ENCODE measurements at places on chromosomes 6 and 20. TPM values are rescaled to one million over a fixed set of nuclear protein-coding genes. Genes with fewer than 3 reads are reported as not detected.
A peak's percentile ranks its signal among the peaks of the same experiment; 100 is the strongest.

ADGRF1 gene
- not detected for total RNA-seq

DNA sequence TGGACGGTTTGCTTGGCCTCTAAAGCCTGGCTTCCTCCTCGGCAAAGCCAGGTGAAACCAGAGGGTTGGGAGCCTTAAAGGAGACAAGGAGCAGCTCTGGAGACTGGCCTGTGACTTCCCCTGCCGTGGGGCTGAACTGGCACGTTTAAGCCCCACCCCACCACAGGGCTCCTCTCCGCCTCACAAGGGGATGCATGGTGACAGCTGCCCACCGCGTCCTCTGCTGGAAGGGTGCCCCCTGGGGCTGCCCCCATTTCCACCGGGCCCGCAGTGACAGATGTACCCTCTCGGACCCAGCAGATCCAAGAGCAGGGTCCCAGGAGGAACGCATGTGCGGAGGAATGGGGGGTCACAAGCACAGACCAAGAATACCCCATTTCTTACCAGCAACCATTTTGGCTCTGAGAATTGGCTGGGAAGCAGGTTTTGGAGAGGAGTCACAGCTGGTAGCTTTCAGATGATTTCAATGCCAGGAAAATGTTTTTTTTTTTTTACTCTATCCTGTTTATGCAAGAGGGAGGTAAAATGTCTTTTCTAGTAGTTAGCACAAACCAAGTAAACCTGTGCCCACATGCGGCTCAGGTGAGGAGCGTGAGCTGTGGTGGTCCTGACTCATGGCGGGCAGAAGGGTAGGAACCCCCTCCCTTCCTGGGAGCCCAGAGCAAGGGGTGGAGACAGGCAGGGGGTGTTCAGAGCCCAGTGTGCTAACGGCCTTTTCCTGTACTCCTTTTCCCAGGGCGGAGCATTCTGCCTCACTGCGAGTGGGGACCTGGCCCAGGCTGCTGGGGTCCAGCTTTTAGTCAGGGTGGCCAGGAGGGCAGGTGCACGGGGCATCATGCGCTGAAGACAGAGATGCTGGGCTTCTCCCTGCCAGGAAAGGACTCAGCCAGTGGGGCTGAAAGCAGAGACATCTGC lies 33.0 kb downstream of the FRMD1 start:
- H3K27ac ChIP-seq, result no peak overlapping the region
- H3K27me3 ChIP-seq, result no peaks in the 10 kb centered on the region
- H3K4me3 ChIP-seq, result no peak overlapping the region
- H3K36me3 ChIP-seq, result no peaks in the 10 kb centered on the region

- H3K4me3 ChIP-seq, result no peak overlapping the region
- H3K27ac ChIP-seq, result no peak overlapping the region
- DNase-seq, result no peak
- H3K27me3 ChIP-seq, result peaks cover 6% of the 10 kb centered on the region
- no peaks in the 10 kb centered on the region for H3K36me3 ChIP-seq
Observed at GRCh38 chr6:41673704-41674000, 35.4 kb downstream of the MDFI start.

- H3K4me1 ChIP-seq, result no peaks in the 10 kb centered on the region
- no peak overlapping the region for H3K27ac ChIP-seq
- no peaks in the 10 kb centered on the region for H3K36me3 ChIP-seq
Observed at GRCh38 chr6:98203170-98203806, 631.1 kb upstream of the POU3F2 start.

- no peak for DNase-seq
- H3K36me3 ChIP-seq, result no peaks in the 10 kb centered on the region
- H3K27me3 ChIP-seq, result no peaks in the 10 kb centered on the region
- no peak overlapping the region for H3K27ac ChIP-seq
Observed at GRCh38 chr6:75178757-75179156, 27.1 kb downstream of the COL12A1 start.

DNA sequence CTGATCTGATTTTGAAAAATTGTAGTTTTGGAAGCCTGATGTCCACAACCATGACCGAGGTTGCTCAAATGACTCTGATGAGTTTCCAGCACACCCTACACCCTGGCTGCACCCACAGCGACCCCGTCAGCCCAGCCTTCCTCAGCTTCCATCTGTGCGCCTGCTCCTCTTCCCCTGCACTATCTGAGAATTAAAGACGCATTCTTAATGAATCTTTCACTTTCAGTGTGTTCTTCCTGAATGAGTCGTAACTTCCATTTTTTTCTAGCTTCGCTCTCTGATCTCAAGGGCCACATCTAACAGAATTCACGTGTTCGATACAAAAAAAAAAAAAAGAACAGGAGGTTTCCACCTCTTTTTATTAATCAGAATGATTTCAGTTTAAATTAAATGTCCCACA lies 21.3 kb upstream of the RREB1 start:
- H3K4me3 ChIP-seq, result no peak overlapping the region
- peaks cover 5% of the 10 kb centered on the region for H3K4me1 ChIP-seq
- no peak for DNase-seq
- H3K27me3 ChIP-seq, result no peaks in the 10 kb centered on the region
- H3K27ac ChIP-seq, result peak overlapping the region; percentile 17

SLC22A16 gene
- total RNA-seq, result 0.08 TPM

- H3K4me3 ChIP-seq, result no peak overlapping the region
- DNase-seq, result no peak
- no peaks in the 10 kb centered on the region for H3K27me3 ChIP-seq
- no peaks in the 10 kb centered on the region for H3K36me3 ChIP-seq
- H3K27ac ChIP-seq, result no peak overlapping the region
- H3K4me1 ChIP-seq, result no peaks in the 10 kb centered on the region
Observed at GRCh38 chr6:18530201-18530600, 143.1 kb downstream of the RNF144B start.

GRCh38 chr6:157033428-157034140 lies 256.4 kb downstream of the ARID1B start:
- no peaks in the 10 kb centered on the region for H3K36me3 ChIP-seq
- H3K4me3 ChIP-seq, result peak overlapping the region; percentile 73
- no peaks in the 10 kb centered on the region for H3K27me3 ChIP-seq
- DNase-seq, result no peak
- peaks cover 13% of the 10 kb centered on the region for H3K4me1 ChIP-seq

DNA sequence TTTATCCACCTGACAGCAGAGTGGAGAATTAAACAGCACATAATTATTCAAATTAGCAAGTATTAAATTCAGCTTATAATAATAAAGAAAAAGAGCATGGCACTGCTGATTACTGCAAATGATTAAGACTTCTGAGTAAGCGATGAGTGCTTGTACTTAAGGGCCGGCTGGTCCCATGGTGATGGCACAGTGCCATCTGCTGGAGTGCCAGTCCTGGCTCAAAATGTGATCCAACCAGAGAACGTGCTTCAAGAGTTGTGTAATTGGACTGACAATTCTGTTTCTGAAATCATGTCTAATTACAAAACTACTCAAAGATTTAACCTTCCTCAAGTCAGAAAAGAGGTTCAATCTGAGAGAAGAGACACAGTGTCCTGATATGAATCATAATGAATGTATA lies 181.6 kb upstream of the RGS17 start:
- DNase-seq, result no peak
- no peaks in the 10 kb centered on the region for H3K4me1 ChIP-seq
- no peaks in the 10 kb centered on the region for H3K27me3 ChIP-seq
- H3K4me3 ChIP-seq, result no peak overlapping the region

DNA sequence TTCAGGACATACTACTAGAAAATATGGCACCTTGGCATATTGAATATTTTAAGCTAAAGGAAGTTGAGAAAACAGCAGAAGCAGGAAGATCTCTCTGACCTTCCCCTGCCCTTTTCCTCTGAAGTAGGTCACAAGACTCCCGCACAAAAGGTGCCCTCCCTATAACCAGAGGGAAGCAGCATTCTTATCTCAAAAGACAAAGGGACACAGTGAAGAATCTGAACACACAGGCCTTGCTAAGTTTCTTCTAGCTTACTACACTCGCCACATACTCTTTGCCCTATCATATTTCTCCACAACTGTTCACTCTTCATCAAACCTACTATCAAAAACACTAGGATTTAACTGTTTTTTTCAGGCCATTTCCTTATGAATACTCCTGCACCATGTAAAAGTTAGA lies 151.2 kb downstream of the ELOVL4 start:
- no peak overlapping the region for H3K27ac ChIP-seq
- no peak for DNase-seq

GRCh38 chr6:97059473-97059872 lies 134.9 kb downstream of the KLHL32 start:
- no peak overlapping the region for H3K4me3 ChIP-seq
- H3K27me3 ChIP-seq, result no peaks in the 10 kb centered on the region
- no peaks in the 10 kb centered on the region for H3K4me1 ChIP-seq
- no peak for DNase-seq

DNA sequence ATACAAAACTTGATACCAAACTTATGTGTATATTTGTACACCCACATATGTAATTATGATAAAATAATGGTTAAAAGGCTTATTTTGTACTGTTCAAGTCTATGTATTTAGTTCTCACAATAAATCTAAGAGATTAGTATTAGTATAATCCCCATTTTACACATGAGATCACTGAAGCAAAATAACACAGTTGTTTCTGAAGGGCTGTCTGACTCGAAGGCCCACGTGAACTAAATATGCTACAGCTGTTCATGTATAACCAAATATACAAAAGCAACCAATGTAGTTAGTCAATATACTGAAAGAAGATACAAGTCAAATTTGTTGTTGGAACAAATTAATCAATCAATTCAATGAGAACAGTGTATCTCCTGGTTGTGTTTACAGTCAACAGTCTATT lies 959.2 kb downstream of the EPHA7 start:
- no peaks in the 10 kb centered on the region for H3K4me1 ChIP-seq
- no peak for DNase-seq
- no peaks in the 10 kb centered on the region for H3K36me3 ChIP-seq
- H3K27me3 ChIP-seq, result no peaks in the 10 kb centered on the region
- H3K27ac ChIP-seq, result no peak overlapping the region
- no peak overlapping the region for H3K4me3 ChIP-seq
